ENCODE measurements at places on chromosomes 12 and 14.

- no peak for DNase-seq
These were observed 1.6 kb upstream of the RBMS2 start for GRCh38 chr12:56520048-56520447.

DNA sequence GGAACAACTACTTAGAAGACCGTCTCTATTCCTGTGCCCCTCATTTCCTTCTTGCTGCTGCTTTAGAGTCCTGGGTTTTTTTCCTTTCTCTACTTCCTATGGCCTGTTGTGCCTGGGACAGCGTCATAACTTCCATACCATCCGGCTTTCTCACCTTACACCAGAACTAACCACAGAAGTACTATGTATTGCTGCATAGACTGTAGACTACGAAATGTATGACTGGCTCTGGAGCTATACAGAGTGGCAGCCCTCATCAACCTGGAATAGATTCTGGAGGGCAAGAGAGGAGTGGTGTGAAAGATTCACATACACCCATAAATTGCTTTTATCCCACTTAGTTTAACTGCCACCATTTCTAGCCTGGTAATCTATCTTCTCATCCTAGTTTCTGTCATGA is 16.9 kb upstream of the SRP54 start:
- no peak for DNase-seq

DNA sequence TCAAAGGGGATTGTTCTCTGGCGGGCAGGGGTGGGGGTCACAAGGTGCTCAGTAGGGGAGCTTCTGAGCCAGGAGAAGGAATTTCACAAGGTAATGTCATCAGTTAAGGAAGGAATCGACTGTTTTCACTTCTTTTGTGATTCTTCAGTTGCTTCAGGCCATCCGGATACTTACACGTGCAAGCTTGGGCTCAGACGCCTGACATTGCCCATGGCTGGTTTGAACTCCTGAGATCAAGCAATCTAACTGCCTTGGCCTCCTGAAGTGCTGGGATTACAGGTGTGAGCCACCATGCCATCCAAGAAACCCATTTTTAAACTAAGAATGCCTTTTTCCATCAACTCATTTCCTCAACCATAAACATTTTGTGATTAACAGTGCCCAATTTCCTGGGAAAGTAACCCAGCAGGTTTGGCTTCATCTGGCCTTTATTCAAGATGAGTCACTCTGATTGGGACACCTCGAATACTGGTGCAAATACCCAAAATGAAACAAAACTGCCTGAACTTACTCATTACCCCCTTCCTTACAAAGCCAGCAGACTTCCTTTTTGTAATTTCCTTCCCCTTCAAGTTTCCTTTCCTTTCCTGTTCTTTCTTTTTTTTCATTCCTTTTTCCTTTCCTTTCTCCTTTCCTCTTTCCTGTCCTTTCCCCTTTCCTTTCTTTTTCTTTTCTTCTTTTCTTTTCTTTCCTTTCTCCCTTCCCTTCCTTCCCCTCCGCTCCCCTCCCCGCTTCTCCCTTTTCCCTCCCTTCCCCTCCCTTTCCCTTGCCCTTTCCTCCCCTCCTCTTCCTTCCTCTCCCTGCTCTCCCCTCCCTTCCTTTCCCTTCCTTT is 10.2 kb upstream of the RNASE10 start:
- DNase-seq = no peak

DNA sequence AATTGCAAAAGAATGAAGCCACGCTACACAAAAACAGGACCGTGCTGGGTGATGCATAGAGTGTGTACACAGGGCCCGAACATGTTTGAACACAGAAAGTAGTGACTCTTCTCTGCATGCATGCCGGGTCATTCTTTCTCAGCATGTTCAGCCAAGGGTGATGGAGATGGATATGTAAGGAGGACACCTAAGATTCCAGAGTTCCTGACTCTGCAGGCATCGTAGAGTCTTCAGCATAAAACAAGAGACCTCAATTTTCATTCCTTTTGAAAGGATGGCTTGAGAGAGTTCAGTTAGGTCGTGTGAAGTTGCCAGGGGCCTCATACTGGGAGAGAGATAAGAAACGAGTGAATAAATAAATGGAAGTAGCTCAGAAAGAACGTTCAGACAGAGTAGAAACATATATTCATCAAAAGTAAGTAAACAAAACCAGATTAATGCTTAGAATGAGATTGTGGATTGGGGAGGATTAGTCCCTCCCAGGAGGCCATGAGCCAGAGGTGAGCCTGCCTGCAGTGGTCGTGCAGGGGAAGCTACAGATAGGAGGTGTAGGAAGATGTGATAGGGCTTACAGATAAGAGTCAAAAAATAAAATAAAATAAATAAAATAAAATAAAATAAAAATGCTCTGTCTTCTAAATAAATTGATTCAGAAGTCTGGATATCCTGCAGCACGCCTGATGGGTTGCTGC is 27.6 kb upstream of the SEL1L start:
- DNase-seq = no peak

DNA sequence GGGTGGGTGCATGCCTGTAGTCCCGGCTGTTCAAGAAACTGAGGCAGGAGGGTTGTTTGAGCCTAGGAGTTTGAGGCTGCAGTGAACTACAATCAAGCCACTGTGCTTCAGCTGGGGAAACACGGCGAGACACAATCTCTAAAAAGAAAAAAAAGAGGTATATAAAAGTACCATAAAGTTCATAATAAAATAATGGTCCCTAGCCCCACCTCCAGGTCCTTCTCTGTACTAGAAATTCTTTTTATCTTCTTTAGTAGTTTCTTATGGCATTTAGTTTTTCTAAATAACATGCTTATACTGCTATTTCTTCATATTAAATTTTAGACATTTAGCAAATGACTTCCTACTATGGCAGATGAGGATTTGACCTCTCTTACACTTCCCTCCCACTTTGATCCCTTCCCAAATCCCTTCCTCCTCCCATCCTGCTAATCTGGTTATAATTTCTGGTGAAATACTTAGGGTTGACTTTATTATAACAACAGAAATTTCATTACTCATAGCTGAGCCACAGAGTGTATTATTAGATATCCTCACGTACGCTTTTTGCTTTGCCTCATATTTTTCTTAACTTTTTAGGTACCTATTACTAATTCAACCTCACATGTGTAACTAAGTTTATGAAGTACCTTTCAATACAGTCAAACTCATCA is 94.7 kb downstream of the SLC41A2 start:
- DNase-seq = no peak

DNA sequence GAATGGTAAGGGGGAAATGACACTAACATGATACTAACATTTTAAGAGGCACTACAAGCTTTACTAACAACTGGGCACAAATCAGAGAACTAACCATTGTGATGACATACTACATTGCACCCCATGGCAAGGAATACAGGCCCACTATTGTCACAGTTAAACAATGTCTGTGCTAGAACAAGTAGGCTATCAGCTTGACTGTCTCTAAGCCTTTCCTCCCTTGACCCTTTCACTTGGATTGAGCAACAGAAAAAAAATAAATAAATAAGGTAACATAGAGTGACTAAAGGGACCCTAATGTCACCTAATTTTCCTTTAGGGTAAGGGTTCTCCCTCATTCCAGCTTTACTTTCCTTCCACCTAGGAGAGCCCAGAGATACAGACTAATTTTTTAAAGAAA is 4.4 kb downstream of the SLC38A2 start:
- no peak for DNase-seq

- peak; percentile 55 for DNase-seq
These were observed 764 bp downstream of the DYNLL1 start for GRCh38 chr12:120496413-120497340.

DNA sequence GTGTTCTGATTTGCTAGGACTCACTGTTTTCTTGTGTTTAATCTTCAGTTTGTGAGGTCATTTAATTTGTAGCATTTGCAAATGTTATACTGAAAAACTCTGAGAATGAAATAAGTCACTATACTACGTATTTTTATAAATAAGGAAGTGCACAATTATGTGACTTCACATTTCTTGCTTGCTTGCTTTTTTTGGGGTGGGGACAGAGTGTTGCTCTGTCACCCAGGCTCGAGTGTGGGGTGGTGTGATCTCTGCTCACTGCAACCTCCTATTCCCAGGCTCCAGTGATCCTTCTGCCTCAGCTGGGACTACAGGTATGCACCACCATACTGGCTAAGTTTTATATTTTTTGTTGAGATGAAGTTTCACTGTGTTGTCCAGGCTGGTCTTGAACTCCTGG is 32.7 kb downstream of the RBM25 start:
- no peak for DNase-seq

DNA sequence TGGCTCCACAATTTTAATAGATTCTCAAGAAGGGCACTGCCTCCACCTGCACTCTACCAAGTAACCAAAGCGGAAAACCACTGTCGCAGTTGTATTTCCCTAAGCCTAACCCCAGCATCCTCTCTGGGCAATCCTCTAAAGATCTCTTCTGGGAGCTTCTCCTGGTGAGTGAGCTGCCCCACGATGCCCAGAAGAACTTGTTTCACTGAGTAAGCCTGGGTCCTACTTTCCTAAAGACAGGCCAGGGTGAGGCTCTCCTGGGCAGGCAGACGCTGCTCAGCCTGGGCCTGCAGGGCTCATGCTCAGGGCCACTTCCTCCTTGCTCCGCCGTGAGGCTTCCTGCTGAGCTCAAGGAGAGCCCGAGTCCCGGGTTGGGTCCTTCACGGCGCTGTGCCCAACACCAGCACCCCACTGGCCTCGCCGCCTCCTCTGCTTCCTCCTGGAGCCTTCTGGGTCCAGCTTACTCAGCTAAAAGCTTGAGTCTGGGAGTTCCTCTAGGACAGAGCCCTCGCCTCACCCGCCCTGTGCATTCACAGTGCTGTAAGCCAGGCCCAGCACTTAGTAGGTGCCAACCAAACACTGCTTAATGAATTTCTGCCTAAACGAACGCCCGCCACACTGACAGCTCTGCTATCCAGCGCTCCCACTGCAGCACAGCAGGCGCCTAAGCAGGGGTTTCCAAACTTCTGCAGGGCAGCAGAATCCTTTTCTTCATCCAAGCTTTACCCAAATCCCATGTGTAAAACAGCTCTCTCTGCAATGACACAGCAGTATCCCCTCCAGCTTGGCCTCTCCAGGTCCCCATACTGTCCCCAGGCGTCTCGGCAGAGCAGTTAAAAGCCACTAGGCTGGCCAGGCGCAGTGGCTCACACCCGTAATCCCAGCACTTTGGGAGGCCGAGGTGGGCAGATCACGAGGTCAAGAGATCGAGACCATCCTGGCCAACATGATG is 5.7 kb downstream of the RAB35 start:
- DNase-seq = no peak

GRCh38 chr14:96164861-96165490 is 39.7 kb upstream of the BDKRB2 start:
- no peak for DNase-seq

DNA sequence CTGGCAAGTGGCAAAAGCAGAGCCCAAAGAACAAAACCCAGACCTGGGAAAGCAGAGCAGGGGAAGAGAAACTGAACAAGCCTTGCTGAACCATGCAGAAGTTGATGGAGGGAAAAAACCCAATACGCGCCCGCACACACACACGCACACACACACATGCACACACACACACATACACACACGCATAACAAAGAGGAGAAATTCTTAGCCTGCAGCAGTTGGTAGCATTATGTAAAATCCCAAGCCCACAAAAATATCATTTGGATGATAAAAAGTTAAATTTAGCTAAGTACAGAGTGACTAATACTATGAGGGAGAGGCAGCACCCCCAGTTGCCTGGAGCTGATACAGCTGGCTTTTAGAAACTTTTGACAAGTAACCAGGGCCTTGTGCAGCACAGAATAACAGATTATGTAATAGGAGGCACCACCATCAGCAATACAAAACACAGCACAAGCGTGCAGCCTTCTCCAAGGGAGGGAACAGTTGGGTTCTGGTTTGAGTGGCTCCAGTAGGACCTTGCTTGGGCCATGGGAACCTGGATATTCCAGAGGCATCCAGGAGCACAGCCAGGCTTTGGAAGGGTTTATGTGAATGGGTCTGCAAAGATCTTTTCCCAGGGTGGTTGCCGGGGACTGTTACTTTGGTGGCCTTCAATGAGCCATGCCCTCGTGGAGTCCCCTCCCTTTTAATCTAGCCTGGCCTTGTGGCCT is 35.3 kb downstream of the PITPNM2 start:
- no peak for DNase-seq

DNA sequence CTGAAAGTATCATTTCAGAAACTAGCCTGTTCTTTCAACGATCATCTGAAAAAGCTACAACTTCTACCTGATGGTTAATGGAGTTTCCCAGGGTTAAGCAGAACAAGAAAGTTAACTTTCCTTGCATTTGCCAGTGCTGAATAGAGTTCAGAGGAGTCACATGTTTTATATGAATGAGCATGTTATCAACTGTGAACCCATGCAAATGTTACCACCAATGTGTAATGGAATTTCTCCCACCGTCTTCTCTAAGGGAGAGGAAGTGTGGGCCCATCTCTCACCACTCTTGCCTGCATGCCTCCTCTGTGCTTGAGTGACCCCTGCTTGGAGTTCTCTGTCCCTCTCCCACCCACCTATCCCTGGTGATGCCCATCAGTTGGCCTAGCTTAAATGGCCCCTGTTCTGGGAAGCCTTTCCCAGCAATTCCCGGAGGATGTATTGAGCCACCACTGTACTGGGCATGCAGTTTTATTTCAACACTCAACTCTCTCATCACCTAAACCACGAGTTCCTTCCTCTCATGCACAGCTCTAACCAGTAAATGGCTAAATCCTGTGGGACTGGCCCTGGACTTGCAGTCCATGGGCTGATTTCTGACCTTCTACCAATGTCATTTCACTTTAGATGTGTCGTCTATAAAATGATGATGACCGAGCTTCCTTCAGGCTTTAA is 159.8 kb downstream of the RPAP3 start:
- no peak for DNase-seq

- DNase-seq = no peak
These were observed 96.0 kb upstream of the MAX start for GRCh38 chr14:65198346-65198745.

DNA sequence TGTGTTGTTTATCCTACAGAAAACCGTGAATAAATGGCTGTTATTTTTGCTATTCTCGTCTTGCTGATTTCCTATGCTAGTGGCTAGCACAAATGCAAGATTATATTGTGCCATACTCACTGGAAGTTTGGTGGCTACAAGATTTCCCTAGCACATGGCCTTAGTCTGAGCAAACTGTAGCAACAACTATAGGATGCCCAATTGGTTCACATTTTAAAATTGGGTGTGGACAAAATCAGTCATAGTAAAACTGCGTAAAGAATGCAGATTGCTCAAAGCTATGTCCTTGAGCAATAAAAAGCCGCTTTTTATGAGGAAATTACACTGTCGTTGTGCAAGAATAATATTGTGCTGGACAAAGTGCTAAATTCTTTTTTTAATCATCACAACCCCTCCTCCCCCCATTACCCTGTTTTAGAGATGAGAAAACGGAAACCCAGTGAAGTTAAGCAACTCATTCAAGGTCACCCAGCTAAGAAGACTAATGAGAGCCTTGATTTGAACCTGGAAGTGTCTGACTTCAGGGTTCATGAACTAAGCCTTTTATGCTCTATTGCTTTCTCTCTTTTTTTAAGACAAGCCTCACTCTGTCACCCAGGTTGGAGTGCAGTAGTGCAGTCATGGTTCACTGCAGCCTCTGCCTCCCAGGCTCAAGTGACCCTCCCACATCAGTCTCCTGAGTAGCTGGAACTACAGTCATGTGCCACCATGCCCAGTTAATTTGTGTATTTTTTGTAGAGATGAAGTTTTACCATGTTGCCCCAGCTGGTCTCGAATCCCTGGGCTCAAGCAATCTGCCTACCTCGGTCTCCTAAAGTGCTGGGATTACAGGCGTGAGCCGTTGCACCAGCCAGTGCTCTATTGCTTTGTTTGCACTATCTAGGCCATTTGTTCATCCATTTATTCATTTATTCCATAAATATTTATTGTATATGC is 73.6 kb downstream of the SRGAP1 start:
- no peak for DNase-seq
